Osteocyte (in vitro differentiated cells): ENCODE measurements at places on chromosomes 12 and 14. TPM values are rescaled to one million over a fixed set of nuclear protein-coding genes. Genes with fewer than 3 reads are reported as not detected.

DNA sequence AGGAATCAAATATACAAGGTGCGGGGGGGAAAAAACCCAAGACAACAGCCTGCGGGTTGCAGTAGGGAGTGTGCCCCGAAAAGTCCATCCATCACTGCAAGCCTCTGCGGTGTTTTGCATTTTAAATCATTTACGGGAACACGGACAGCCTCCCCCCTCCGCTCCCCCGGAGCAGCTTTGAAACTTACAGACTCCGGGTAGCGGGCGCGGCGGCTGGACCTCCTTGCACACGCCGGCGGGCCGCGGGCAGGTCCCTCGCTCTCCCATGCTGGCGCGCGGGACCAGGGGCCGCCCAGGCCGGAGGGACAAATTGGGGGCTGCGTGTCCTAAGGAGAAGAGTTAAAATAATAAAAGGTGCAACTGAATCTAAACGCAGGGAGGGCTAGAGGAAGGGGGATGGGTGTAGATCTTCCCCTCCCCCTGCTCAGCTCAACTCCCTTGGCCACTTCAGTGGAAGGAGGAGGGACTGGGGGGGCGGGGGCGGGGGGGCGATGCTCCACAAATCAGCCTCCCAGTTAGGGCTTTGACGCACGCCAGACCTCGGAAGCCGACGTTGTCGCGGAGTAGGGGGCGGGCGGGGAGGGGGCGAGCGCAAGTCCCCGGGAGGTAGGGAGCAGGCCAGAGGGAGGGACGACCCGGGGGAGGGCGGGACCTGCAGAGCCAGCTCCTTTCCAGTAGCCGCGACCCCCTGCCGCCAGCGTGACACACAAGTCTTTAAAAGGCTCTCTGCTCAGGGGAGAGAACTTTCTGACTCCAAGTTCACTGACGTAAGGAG is at the start of gene KCNJ8:
TSS of gene KCNJ8 (minus strand) at position 349 of the 775 bp plus-strand sequence. CDS start 1,090 bp downstream, outside the sequence.
- DNase-seq = no peak

DNA sequence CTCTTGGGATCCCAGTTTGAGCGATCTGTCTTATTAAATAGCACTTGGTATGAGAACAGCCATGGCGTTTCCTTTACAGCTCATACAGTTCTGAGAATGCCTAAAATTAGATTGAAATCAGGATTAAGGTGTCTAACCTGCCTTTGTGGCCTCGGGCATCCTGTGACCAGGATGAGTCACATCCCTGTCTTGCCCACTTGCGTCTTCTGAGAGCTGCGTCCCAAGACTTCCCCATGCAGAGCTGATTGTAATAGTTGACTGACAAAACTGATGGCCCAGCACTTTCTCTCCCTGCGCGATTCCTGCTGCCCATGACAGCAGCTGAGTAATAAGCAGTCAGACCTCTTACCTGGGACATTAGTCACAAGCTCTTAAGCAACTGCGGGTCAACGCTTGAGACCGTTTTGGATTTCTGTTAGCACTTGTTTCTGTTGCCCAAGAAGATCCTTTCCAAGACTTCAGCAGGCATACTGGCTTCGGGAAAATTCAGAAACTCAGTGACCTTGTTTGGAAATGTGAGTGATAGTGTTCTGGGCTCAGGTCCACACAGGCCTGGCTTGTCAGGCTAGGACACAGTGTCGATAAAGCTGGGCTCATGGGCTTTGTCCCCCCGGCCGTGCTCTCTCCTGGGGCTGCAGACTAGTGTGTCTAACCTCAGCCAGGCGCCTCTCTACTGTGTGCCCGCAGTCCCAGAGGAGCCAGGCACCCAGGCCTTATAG is 169.9 kb upstream of the HIF1A start:
- no peak for DNase-seq

DNA sequence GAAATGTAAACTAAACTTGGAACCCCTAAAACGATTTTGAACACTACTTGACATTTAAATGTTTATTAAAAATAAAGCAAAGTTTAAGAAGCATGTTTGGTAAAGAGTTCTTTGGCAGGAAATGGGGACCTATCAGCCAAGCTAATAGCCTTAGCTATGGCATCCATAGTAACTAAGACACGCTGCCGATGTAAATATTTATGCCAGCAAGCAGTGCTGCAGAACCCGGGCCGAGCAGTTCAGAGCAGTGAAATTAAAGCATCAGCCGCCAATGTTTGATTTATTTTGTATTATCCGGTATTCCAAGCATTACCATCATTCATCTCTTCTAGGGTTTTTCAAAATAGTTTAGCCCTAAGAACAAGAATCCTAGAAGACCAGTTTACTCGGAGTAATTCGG is 61.6 kb downstream of the PPP2R5C start:
- no peak for DNase-seq

Gene HOTAIR
- total RNA-seq = not detected in 2 replicates

GRCh38 chr12:70652451-70652850 is 15.2 kb upstream of the PTPRB start:
- no peak for DNase-seq

Gene GPR137C
- 2.2 and 3.1 TPM in 2 replicates for total RNA-seq

DNA sequence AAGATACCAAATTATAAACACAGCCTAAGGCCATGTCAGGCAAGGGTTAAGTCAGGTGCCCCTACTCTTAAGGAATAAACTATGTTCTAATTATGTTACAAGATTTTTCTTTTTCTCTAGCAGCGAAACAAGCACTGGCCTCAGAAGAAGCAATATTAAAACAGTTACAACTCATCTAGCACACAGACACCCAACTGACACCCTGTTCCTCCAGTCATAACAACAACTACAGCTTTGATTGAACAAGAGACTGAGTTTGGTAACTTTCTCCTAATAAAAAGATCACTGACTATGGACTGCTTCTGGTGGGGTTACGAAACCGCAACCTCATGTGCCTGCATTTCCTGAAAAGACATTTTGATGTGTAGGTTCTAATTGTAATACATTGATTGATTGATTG is 3.3 kb upstream of the DAO start:
- DNase-seq = no peak

- DNase-seq = no peak
These were observed 782.5 kb downstream of the TMEM121 start for GRCh38 chr14:106308839-106309389.

DNA sequence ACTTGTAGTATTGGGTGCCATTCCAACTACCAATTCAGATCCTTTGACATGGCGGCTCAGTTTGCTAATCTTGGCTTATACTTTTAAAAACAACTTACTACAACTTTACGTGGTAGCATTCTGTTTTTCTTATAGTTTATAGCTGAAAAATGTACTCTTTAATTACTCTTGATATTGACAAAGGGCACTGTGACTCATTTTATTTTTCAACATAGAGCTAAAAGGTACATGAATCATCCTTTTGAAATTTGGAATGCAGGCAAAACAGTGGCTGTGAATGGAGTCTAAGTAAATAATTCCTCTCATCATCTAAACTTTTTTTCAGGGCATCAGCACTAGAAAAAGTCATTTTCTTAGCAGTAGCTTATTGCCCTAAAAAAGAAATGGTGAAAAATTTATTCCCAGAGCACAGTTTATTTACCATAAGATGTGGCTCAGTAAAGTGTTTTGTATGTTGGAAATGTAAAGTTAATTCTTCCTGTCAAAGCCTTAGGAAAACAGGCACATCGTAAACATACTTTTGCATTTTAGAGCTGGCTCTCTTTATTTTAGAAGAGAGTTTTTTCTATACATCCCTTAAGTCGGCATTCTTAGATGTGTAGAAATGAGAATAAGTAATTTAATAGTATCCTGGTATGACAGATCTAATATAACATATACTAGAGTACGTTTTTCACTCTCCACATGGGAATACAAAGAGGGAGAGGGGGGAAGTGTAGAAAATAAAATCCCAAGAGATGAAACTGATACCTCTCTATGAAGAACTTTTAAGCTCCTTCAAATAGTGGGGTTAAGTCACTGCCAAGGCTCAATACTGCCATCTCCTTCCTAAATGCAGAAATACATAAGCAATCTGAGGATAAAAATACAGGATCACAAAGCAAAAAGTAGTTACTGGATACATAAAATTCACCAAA is 55.2 kb downstream of the SLC25A21 start:
- no peak for DNase-seq

Gene MYH6
- not detected in 2 replicates for total RNA-seq

Gene BCDIN3D
- total RNA-seq = 4.2 and 5.3 TPM in 2 replicates

DNA sequence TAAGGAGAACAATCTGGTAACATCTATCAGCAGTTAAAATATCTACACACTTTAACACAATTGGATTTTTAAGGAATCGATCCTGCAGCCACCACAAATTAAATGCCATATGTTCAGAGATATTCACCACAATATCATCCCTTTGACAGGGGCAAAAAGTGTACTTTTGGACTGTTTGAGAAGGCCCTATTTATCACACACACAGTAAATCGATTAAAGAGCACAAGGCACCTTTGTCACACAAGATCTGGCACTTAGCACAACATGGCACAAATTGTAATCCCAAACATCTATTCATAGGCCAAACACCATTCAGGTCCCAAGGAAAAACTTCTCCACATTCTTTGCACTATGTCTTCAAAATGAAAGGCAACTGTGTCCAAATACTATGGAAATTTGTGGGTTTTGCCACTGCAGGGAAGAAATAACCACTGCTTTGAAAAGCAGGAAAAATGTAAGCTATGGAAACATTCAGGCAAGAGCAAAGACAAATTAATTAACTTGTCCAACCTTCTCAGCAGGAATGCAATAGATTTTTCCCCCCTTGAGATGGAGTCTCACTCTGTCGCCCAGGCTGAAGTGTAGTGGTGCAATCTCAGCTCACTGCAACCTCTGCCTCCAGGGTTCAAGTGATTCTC is 282.5 kb upstream of the TMPO start:
- no peak for DNase-seq

- DNase-seq = no peak
These were observed 296.0 kb downstream of the RMST start for GRCh38 chr12:97758586-97758985.

DNA sequence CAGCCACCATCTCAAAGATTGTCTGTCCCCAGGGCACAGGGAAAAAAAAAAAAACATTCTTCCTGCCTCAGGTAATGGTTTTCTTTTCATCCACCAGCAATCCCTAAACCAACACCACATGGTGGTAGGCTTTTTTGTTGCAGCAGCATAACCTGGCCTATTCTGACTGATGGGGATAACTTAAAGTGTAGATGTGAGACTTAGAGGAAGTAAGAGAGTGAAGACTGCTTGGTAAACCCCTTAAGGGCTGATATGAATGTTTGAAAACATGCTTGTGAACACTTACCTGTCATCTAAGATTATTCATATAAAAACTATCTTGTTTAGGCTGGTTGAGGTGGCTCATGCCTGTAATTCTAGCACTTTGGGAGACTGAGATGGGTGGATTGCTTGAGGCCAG is 130.2 kb upstream of the RAP1B start:
- no peak for DNase-seq

Gene KRT80
- 9.2 and 9.9 TPM in 2 replicates for total RNA-seq

Gene EIF4B
- total RNA-seq = 516 and 555 TPM in 2 replicates

DNA sequence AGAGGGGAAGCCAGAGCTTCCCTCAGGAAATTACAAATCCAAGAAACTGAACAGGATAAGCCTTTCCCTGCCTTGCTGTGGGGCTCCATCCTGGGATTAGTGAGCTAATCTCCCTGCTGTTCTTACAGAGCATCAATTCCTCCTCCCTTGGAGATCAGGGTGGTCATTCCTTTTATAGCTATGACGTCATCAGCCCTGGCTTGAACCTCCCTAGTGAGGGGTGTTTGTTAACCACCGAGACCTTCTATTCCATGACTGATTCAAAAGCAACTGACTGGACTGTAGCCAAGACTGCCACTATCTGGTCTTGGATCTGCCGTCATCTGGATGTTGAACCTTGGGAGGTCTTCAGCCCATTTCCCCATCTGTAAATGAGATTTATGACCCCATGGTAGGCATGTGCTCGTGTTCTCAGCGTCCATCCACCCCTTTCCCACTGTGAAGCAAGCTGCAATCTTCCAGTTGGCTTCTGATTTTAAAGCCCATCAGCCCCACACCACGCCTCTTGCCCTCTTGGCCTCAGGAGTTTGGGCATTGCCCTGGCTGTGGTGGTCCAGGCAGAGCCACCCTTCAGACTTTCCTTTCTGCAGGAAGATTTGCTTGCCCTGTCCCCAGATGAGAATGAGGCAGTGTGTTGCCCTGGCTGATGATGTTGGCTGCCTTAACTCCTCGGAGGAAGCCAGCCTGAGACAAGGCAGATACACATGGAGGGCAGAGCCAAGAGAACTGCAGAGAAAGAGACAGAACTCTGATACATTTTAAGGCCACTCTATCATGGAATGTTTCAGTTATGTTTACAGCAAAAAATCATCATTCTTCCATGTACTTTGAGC is 59.6 kb upstream of the ACTN1 start:
- DNase-seq = no peak

- no peak for DNase-seq
These were observed 440.8 kb downstream of the EGLN3 start for GRCh38 chr14:33510063-33510481.

- DNase-seq = no peak
These were observed 210.1 kb upstream of the PLXNC1 start for GRCh38 chr12:93938317-93938716.

- DNase-seq = no peak
These were observed 186.8 kb upstream of the TMTC1 start for GRCh38 chr12:29970501-29970900.

Gene PLEK2
- total RNA-seq = not detected in 2 replicates

DNA sequence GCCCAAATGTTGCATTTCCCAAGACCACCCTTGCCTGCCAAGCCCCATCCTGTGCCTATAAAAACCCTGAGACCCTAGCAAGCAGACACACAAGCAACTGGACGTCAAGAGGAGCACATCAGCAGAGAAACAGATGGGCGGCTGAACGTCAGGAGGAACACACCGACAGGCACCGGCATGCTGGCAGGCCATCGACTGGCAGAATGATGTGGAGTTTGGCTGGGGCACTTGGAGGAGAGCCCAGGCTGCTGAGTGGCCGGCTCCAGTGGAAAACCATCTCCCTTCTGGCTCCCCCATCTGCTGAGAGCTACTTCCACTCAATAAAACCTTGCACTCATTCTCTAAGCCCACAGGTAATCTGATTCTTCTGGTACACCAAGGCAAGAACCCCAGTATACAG is 130.1 kb downstream of the SLC41A2 start:
- DNase-seq = no peak

- DNase-seq = no peak
These were observed 94.0 kb downstream of the ESR2 start for GRCh38 chr14:64200170-64200569.

Gene DNAH10
- 0.16 and 0.29 TPM in 2 replicates for total RNA-seq

Gene C14orf180
- not detected in 2 replicates for total RNA-seq

GRCh38 chr12:132239392-132239791 is 90.0 kb downstream of the GALNT9 start:
- DNase-seq = no peak

DNA sequence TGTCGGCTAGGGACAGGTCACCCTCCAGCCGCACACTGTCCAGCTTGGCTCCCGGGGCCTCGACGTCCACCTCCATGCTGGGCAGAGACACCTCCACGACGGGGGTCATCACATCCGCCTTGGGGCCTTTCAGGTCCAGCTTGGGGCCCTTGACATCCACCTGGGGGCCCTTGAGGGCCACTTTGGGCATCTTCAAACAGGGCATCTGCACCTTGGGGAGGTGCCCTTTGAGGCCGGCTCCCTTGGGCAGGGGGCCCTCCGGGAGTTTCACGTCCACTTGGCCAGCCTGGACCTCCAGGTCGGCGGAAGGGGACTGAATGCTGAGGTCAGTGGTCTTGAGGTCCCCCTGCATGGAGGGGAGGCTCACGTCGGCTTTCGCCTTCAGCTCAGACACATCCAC is 17.9 kb downstream of the PLD4 start:
- no peak for DNase-seq

Gene ASIC1
- 2.1 and 3.0 TPM in 2 replicates for total RNA-seq
